ENCODE measurements at places on chromosomes 7 and 10.

DNA sequence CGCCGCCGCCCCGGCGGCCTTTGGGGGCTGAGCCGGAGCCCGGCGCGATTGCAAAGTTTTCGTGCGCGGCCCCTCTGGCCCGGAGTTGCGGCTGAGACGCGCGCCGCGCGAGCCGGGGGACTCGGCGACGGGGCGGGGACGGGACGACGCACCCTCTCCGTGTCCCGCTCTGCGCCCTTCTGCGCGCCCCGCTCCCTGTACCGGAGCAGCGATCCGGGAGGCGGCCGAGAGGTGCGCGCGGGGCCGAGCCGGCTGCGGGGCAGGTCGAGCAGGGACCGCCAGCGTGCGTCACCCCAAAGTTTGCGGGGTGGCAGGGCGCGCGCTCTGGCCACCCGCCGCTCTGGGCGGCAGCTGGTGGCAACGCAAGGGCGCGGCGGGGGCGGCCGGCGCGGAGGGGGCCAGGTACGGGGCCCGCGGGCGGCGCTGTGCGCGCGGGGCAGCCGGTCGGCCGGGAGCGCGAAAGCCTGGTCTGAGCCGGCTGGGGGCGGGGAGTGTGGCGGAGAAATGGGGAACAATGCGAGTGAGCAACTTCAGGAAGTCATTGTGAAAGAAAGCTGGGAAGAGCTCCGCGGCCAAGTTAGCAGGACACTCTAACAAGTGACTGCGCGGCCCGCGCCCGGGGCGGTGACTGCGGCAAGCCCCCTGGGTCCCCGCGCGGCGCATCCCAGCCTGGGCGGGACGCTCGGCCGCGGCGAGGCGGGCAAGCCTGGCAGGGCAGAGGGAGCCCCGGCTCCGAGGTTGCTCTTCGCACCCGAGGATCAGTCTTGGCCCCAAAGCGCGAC lies at the start of gene IKZF1:
Gene IKZF1 (plus strand): TSS at position 588 of the 782 bp plus-strand sequence. CDS start 14,346 bp downstream, outside the sequence.
- DNase-seq: no peak

DNA sequence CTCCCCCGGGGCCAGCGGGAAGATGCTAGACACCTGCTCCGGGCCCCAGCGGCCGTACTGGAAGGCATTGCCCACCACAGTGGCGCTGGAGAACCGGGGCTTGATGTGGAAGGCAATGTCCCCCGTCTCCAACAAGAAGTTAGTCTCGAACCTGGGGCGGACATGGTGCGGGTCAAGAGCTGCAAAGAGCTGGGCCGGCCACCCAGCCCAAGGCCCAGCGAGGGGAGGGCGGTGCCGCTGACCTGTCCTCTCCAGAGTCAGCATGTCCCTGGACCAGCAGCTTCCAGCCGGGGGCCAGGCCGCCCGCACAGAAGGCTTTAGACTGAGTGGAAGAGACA lies 551 bp downstream of the GRIFIN start:
- DNase-seq: no peak

DNA sequence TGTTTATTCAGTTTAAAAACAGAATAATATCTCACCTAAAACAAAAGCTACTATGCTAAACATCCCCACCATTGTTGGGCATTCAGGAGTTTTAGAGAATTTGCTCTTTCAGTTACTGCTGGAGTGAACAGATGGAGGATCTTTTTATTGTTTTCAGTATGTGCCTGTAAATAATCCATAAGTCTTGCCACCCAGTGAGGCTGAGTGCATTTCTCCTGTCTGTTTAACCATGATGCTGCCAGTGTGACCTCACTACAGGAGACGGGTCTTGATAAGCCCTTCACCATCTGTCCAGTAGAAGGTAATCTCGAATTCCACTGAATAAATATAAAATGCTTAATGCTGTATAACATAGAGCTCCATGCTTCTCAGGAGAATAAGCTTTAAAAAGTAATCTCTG lies 430.9 kb downstream of the POM121L12 start:
- no peak for DNase-seq

DNA sequence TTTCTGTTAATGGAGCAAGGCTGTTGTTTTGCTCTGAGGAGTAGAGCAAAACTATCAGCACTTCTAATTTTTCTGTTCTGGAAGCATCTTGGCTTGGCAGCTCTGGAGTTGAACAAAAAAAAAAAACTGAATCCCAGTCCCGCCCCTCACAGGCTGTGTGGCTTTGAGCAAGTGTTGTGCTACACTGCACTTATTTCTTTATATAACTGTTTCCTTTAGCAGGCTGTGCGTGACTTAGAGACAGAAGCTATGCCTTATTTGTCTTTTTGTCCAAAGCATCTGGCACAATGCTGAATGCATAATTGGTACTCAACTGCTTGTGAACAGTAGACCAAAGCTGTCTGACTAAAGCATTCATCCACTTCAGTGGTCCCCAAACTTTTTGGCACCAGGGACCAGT lies 96.1 kb downstream of the AMPH start:
- no peak for DNase-seq

- no peak for DNase-seq
These were observed 112.3 kb downstream of the HPSE2 start for GRCh38 chr10:99123336-99123735.

- no peak for DNase-seq
These were observed 48.6 kb downstream of the ARHGAP21 start for GRCh38 chr10:24674892-24675632.

GRCh38 chr7:41832941-41833340 lies 130.1 kb upstream of the INHBA start:
- DNase-seq: no peak

DNA sequence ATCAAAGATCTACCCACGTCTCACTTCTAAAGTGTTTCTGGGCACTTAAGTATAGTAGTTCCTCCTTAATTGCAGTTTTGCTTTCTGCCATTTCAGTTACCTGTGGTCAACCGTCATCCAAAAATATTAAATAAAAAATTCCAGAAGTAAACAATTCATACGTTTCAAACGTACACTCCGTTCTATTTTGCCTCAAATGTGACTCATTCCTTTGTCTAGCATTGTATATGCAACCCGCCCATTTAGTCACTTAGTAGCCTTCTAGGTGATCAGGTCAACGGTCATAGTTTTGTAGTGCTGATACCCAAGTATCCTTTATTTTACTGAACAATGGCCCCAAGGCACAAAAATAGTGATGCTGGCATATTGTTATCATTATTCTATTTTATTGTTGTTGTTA lies 33.8 kb downstream of the HGF start:
- DNase-seq: no peak

- no peak for DNase-seq
These were observed 125.7 kb downstream of the GFRA1 start for GRCh38 chr10:116147147-116147905.

GRCh38 chr10:30868611-30869010 lies 163.1 kb downstream of the ZNF438 start:
- DNase-seq: no peak

- peak; percentile 74 for DNase-seq
These were observed 47.3 kb upstream of the OIT3 start for GRCh38 chr10:72846238-72846637.

- DNase-seq: no peak
These were observed 47.5 kb downstream of the GLI3 start for GRCh38 chr7:42189535-42189934.

GRCh38 chr7:136062625-136063325 lies 85.6 kb upstream of the MTPN start:
- DNase-seq: no peak

GRCh38 chr10:95319239-95319638 lies 28.4 kb upstream of the PDLIM1 start:
- no peak for DNase-seq

DNA sequence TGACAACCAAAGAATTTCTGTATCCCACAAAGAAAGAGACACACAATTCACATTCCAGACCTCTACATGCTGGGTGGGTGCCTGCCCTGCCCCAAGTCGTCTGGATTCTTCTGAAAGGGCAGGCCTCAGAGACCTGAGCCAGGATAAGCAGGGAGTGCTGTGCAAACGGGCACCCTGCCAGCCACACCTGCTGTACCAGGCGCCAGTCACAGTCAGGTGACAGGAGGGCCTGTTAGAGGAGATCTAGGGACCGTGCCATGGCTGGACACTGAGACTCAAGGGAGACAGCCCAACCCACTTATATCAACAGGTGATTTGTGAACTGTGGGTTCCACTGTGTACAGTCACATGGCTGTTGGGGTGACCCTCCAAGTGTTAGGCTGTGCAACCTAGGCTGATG lies 103.1 kb upstream of the AFAP1L2 start:
- no peak for DNase-seq

GRCh38 chr7:98852826-98853225 lies 17.0 kb downstream of the TMEM130 start:
- no peak for DNase-seq

DNA sequence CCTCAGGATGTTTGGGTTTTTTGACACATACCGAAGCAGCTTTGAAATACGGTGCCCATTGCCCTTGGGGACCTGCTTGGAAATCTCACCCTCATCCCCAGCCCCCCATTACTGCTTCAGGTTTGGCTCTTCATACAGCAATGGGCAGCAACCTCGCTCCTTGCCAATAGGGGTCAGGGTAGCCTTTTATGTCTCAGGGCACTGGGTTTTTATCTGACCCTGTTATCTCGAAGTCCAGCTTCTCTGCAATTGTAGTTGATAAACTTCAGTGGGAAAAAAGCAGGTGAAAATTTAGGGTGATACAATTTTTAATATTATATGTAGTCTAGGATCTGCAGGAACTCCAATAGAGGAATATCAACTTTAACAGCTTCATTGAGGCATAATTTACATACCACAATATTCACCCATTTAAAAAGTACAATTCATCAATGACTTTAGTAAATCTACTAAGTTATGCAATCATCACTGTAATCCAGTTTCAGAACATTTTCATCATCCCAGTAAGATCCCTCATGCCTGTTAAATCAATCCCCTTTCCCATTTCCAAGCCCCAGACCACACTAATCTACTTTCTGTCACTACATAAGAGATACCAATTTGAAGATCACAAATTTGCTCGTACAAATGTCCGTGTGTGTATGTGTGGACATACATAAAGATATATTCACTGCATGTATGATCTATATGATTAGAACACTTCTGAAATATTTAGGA lies 386.2 kb downstream of the KCNMA1 start:
- DNase-seq: peak; percentile 13

DNA sequence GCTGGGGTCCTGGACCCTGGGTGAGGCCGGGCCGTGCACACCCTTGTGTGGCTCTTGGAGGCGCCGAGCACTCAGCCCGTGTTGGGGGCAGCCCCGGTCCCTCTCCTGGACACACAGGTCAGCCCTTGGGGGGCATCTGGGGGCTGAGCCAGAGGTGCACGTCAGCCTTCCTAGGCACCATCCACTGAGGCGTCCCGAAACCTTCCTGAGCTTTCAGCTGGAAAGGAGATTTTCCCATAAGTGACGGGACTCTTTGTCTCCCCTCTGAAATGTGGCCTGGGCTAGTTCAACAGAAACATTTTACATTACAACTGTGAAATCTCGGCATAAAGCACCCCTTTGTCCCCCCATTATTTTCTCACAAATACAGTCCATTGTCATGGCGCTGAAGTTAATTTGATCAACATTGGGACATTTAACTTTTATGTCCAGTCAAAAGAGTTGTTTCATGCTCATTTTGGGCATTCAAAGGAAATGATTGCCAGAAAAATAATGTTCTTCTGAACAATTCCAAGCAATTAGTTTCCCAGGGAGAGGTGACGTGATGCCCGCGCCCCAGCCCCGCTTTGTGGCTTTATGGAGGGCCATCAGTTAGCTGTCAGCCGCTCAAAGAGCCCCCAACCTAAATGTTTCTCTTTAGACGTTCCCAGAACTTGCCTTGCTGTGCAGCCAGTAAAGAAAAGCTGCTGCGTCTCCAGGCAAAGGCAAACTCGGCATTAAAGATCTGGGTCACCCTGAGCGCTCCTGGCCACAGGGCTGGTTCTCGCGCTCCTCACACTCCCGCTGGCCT lies 70.8 kb downstream of the NKX6-2 start:
- DNase-seq: no peak

DNA sequence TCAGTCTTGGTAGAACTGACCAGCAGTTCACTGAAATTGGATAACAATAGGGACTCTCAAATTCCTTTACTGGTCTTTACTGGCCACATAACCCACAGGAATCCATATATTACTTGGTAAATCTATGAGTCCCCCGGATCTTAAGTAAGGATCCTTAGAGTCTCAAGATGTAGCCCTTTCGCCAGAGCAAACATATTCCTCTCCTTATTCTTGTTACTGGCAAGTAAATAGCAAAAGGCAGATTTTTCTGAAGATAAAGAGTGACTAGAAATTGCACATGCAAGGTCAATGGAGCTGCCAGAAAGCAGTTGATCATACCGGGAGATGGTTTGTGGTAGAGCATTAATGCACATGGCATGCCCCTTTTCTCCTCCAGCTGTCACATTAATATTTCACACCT lies 283.0 kb downstream of the HDAC9 start:
- no peak for DNase-seq

DNA sequence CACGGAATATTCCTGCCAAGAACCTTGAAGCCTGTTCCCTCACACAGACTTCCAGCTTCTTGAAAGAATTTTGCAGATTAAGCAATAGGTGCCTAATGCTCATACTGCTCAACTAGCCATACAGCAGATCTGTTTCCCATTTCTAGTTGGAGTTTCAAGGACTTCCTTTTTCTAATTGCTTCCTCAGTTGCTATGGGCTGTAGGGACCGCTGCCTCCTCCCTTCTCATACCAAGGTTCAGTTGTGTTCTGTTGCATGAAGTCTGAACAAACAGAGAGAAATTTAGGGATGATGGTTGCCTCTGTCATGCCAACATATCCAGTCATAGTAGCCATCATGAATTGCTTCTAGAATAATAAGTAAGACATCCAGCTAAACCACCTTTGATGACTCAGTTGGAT lies 6.8 kb downstream of the ITGA8 start:
- no peak for DNase-seq

DNA sequence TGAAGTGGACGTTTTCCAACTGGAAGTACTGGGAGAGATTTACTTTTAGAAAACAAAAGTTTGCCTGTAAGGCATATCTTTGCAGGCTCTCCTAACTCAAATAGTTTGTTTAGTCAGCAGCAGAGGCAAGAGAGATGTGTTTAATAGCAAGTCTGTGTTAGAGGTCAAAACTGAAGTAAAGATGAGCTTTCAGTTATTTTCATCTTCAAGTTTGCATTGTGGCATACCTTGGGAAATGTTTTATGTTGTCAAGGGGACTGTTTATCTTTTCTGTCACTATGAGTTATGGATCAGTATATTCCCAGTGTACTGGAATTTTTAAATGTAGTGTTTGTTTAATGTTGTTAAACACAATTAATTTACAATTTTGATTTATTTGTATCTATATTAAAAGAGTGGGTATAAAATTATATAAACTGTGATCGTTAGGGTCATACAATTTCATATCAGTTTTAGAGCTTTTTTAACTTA lies 169.7 kb upstream of the PPP1R3A start:
- no peak for DNase-seq

DNA sequence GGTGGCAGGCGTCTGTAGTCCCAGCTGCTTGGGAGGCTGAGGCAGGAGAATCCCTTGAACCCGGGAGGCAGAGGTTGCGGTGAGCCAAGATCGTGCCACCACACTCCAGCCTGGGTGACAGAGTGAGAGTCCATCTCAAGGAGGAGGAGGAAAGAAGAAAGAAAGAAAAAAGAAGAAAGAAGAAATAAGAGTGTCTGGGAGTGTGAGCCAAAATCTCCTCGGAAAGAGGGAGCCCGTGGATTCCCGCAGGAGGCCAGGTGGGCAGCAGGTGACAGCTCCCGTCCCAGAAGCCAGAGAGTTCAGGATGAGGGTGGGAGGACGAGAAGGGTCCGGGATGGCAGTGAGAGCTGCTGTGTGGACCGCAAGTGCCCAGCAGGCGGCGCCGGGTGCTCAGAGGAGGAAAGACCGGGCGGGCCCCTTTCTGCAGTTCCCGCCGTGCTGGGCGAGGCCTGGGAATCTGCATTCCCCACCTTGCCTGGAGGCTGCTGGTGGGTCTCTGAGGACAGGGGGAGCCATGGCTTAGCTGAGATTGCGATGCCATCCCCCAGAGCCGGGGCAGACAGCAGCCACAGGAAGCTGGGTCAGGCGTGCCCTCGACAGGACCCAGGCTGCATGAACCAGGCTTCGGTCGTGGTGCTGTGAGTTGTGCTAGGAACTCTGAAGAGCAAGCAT lies 17.1 kb upstream of the AMZ1 start:
- peak; percentile 51 for DNase-seq

Data from HCT116 (cell line).